ENCODE measurements at places on chromosomes 7 and 10.

GRCh38 chr10:117363028-117363427 is 12.2 kb downstream of the PDZD8 start:
- no peak for DNase-seq

DNA sequence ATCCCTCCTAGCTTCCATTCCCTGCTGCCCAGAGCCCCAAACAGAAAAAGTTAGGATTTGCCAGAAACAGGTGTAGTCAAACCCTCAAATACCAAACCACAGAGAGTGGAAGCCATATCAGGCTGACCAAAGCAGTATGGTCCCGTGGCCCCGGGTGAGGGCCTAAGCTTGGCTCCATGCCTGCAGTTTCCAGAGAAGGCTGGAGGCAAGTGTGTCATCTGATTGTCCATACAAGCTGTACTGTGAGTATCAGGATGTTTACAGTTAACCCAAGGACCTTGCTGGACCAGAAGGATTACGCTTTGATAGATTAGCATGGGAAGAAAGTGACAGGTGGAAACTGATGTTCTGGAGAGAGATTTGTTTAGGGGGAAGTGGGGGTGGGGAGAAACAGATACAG is 96.3 kb downstream of the PRKAG2 start:
- DNase-seq = no peak

DNA sequence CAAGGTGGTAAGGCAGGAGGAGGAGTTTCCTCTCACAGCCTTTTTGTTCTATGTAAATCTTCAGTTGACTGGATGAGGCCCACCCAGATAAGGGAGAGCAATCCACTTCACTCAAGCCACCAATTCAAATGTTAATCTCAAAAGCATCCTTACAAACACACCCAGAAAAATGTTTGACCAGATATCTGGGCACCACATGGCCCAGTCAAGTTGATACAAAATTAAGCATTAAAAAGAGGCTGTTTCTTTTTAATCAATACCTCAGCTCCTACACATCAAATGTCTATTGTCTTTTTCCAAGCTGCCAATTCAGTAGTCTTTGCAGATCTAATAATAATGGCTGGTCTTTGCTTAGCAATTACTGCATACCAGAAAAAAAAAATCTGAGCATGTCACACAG is 18.0 kb upstream of the LYZL1 start:
- no peak for DNase-seq

- no peak for DNase-seq
Observed at GRCh38 chr7:28088032-28088431, 92.6 kb downstream of the JAZF1 start.

DNA sequence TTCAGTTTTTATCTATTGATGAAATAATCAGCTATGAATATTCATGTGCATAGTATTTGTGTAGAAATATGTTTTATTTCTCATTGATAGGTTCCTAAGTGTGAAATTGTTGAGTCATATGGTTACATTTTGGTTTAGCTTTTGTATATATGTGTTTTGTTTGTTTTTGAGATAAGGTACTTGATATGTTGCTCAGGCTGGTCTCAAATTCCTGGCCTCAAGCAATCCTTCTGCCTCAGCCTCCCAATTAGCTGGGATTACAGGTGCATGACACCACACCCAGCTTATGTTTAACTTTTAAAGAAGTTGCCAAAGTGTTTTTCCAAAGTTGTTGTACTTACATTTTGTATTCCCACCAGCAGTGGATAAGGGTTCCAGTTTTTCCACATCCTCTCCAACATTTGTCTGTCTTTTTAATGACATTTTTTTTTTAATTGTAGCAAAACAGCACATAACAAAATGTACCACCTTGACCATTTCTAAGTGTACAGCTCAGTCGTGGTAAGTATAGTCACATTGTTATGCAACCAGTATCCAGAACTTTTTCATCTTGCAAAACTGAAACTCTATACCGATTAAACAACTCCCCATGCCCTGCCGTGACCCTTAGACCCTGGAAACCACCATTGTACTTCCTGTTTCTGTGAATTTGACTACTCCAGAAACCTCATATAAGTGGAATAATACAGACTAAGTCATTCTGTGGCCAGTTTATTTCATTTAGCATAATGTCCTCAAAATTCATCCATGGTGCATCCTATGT is 12.6 kb upstream of the UBE2D1 start:
- no peak for DNase-seq
